Activated CD8-positive, alpha-beta memory T cell treated with anti-CD3 and anti-CD28 coated beads for 1 hour (primary cell): ENCODE measurements at places on chromosomes 6 and 20.

DNA sequence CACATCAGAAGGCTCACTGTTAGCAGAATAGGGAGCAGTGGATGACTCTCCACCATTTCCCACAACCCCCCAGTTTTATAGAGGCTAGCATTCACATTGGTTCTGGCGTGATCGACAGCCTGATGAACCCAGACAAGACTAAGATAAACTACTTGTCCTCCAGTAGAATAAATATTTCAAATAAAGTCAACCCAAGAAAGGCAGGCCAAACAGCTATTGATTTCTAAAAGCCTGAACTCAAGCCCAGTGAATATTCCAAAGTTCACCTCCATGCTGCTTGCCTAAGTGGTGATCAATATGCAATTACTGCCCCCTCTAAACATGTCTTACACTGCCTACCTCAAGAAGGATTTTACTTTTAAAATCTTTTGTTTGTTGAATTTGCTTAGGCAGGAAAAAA lies 104.5 kb downstream of the CTNNBL1 start:
- no peak for DNase-seq

- no peak for DNase-seq
Observed at GRCh38 chr6:54993948-54994347, 147.4 kb downstream of the FAM83B start.

GRCh38 chr6:122472022-122472340 lies 374 bp upstream of the SERINC1 start:
- no peak for DNase-seq

- no peak for DNase-seq
Observed at GRCh38 chr6:15798533-15799255, 135.9 kb upstream of the DTNBP1 start.

DNA sequence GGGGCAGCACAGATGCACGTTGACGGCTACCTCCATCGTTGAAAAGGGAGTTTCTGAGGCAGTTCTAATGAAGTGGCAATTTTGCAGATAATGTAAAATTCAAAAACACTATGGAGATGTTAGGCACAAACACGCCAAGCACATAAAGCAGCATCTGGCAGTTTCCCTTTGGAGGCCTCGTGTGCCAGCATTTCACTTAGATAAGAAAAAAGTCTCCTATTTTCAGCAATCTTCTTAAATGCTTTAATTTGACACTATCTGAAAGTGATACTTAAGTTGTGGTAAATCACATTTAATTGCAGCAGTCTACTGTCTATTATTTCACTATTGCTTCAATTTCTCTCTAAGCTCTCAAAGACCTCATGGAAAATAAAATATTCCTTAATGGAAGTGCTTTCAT lies 125.3 kb upstream of the PROKR2 start:
- no peak for DNase-seq

- DNase-seq, result no peak
Observed at GRCh38 chr6:122372647-122373046, 26.8 kb upstream of the HSF2 start.
